ENCODE measurements at places on chromosomes 5 and 9. TPM values are rescaled to one million over a fixed set of nuclear protein-coding genes. Genes with fewer than 3 reads are reported as not detected.
A peak's percentile ranks its signal among the peaks of the same experiment; 100 is the strongest.

PRRX2 gene
- total RNA-seq, result not detected

OGN gene
- total RNA-seq, result not detected

TXNDC8 gene
- total RNA-seq, result not detected

SUSD1 gene
- 17.9 TPM for total RNA-seq

BTNL8 gene
- not detected for total RNA-seq

DNA sequence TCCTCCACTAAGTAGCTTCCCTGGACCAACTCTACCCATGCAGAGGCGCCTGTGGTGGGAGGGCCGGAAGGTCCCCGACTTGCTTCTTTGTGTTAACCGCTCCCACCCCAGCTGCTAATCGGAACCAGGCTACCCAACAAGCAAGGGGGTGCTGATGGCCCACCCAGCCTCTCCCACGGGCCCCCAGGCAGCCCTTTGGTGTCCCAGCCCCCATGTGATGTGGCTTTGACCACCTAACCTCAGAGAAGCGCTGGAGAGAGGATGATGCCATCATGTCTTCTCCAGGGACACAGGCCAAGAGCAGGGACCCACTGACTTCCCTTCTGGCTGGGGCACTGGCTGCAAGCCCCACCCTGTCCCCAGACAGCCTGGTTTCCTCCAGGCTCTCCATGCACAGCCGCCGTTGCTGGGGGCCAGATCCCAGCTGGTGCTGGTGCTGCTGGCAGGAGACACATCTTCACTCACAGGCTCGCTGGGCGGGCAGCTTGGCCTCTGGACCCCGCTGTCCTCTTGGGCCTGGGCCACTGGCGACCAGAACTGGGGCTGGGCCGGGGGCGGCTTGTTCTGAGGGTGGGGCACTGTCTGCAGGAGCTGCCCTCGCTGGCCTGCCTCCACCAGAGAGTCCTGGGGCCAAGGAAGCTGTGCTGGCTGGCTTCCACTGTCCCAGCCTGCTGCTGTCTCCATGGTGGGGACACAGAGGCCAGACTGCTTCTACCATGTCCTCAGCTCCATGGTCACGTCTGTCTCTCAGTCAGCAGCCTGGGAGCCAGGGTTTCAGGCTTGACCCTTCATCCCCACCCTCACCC lies 27.8 kb downstream of the LAMC3 start:
- no peak for DNase-seq

DNA sequence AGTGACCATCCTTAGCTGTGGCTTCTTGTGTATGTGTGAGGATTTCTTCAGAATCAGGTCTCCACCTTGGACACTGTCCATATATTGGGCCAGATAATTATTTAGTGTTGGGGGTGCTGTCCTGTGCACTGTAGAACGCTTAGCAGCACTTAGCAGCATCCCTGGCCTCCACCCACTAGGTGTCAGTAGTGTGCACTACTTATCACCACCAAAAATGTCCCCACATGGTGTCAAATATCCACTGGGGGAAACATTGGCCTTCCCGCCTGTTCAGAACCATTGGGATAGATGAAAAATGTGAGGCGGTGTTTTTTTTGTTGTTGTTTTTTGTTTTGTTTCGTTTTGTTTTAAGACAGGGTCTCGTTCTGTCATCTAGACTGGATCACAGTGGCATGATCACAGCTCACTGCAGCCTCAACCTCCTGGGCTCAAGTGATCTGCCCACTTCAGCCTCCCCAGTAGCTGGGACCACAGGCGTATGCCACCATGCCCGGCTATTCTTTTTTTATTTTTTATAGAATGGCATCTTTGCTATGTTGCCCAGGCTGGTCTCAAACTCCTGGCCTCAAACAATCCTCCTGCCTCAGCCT lies 67.7 kb downstream of the TENT4A start:
- peak; percentile 58 for DNase-seq

DNA sequence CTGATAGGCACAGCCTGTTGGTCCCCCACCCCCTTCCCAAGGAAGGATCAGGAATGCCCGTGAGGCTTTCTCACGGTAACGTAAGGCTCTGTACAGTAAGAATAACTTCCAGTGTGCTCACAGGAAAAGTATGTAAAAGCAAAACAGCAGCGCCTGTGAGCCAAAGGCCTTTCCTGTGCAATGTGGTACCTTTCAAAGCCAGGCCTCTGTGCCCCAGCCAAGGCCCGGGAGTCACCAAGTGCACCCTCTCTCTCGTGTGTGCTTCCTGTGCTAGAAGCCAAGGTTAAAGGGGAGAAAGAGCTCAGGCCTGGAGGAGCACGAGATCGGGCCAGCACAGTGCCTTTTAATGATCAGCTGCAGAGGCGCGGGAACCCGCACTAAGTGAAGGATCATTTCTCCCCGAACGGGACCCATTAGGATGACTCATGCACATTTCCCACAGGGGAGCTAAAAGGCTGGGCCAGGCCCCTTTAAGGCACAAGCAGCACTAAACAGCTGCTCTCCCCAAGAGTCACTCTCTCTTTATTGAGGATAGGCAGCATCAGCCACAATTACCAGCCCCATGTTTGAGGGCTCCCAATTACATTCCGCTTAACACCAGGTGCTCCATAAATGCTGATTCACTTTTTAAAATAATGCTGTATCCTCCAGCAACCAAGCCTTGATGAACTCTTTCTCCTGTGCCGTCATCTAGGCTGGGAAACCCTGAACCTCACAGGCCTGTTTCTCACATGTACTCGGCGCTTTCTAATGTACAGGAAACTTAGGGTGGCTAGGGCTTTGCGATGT lies 42.8 kb downstream of the SHB start:
- no peak for DNase-seq

DNA sequence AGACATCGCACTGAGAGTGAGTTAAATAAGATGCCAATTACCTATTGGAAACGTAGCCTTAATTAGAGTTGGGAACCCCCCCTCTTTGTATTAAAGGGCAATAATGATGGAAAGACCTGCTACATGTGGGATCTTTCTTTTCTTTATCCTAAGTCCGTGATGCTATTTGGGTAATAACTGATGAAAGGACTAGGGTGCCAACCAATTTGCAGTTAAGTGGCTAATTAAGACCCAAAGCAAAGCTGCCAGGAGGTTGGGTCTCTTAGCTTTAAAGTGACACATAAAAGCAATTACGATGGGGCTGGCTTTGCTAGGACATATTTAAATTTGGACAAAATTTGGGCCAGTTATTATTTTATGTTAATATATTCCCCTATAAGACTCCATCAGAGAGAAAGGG lies 728.8 kb downstream of the NR2F1-AS1 start:
- no peak for DNase-seq

DNA sequence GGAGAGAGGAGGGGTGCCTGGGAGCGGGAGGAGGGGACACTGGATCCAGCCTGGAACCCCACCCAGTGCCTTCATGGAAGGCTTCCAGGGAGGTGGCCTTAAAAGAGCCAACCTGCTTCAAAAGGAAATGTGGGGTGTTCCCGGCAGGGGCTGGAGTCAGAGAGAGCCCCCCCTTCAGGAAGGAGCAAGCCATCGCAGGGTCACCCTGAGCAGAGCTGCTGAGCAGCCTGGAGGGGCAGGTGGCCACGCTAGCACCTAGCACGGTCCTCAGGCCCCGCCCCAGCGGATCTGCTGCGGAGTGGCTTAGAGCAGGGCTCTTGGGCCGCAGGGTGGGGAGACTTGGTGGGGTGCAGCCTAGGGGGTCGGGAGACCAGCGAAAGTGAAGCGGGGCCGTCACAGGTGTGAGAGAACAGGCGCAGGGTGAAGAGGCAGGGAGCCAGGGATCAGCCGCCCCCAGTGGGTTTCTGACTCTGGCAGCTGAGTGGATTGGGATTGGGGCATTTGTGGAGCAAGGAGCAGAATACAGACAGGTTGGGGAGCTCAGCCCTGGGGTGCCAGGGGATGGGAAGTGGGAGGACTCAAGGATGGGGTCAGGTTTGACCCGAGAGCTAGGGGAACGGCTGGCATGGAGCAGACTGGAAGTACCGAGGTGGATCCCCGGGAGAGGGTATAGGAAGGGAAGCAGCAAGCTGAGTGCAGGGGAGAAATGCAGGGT lies 1.5 kb downstream of the LCN2 start:
- peak; percentile 35 for DNase-seq

DNA sequence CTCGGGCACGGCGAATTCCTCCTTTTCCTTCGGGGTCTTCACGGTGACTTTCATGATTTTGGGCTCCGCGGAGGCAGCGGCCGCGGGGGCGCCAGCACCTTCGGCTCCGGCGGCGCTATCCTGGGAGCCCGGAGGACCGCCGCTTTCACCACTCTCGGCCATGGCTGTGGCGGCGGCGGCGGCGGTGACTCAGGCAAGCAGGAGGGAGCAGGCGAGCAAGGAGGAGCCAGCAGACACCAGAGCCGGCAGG lies 315 bp downstream of the UBQLN1 start:
- no peak for DNase-seq

GRCh38 chr5:119016125-119016774 lies 27.9 kb upstream of the DTWD2 start:
- DNase-seq, result no peak

DNA sequence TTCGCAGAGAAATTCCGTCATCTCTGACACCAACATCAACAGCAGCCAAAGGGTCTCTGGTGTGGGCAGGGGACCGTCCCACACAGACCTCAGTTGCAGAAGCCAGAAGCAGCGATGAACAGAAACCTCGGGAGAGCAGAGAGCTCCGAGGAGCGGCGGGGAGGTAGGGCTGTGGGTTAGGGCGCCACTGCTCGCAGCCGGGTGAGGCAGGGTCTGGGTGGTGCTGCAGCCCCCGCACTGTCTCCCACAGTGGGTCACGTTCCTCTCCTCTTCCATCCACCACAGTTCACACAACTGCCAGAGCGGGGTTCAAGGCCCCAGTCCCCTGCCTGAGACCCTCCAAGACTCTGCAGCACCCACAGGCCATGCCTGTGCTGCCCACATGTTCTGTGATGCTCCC lies 99.9 kb downstream of the OLFM1 start:
- DNase-seq, result no peak

- DNase-seq, result no peak
These were observed 103.5 kb downstream of the SNX18 start for GRCh38 chr5:54621048-54621447.

DNA sequence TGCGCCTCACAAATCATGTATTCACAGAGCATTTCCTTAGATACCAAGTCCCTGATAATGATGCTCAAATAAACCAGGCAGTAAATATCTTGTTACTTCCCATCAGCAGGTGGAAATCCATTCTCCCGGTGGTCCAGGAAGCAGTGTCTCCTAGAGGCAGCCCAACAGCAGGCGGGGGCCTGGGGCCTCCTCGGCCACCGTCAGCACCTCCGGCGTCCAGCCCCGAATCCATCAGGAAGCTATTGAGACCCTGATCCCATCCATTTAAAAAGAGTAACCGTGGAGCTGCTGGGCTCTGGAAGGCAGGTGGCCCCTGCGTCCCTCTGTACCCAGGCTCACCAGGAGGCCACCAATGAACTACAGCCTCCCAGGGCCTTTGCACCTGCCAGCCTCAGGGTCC lies 54.0 kb downstream of the VAV2 start:
- no peak for DNase-seq

Data from activated CD8-positive, alpha-beta T cell treated with anti-CD3 and anti-CD28 coated beads, Interleukin-2, amount 10 ng/mL, durations not matched to agents 7 days and 5 days (primary cell).